T-helper 1 cell (primary cell): ENCODE measurements at places on chromosomes 7 and 10.

GRCh38 chr7:93960986-93961385 is 39.5 kb downstream of the GNG11 start:
- DNase-seq, result no peak

- no peak for DNase-seq
Measured at GRCh38 chr7:636396-636795, 90.1 kb upstream of the DNAAF5 start.

DNA sequence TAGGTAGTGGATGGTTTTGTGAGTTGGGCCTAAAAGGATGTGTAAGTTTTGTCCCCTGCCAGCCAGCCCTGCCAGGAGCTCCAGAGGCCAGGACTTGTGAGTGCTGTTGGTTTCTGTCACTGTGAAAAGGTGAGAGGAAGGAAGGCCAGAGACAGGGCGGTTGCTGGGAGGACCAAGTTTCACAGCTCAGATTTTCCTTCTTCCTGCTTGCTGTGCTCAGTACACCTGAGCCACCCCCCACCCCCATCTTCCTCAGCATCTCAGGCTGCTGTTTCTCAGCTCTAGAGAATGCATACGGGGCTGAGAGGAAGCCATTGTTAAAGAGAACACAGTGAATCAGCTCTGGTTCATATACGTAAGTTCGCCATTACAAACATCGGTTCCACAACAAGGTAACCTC is 139.9 kb downstream of the BUB3 start:
- no peak for DNase-seq

GRCh38 chr7:69439636-69440325 is 158.5 kb upstream of the AUTS2 start:
- DNase-seq, result no peak

- no peak for DNase-seq
Measured at GRCh38 chr10:68666280-68666760, 54.7 kb upstream of the CCAR1 start.
